ENCODE measurements at places on chromosomes 11 and 22. TPM values are rescaled to one million over a fixed set of nuclear protein-coding genes. Genes with fewer than 3 reads are reported as not detected.

- no peak for DNase-seq
Observed at GRCh38 chr22:25136953-25137576, 62.6 kb upstream of the CRYBB3 start.

The INSC gene
- 0.73 TPM for polyA plus RNA-seq

The IGSF9B gene
- 8.3 TPM for polyA plus RNA-seq

The MICAL2 gene
- 7.1 TPM for polyA plus RNA-seq

The CHRNA10 gene
- 2.9 TPM for polyA plus RNA-seq
